ENCODE measurements at places on chromosomes 6 and 20.

- DNase-seq = no peak
Measured at GRCh38 chr6:15342114-15342513, 96.2 kb downstream of the JARID2 start.

DNA sequence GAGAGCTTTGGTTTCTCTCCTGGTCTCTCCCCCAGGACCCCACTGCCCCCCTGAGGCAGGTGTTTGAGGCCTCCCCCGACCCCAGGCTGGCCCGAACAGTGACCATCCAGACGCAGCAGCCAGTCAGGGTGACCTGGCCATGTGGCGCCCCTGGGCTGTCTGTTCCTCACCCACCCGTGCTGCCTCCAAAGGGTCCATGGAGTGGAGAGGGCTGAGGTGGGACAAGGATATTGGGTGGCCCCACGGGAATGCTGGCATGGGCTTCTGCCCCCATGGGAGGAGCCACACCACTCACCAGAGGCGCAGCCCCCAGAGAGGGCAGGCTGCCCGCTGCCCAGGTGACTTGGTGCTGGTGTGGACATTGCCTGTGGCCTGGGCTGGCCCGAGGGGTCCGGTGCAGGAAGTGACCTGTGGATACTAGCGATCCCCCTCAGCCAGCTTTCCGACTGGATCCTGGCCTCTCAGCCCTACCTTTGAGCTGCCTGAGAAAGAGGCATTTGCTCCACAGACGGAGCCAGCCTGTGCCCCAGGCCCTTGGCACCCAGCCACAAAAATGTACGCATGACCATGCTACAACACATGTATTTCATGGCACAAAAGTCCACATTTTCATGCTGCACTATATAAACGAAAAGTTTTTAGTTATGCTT, 50.8 kb downstream of the BCAS4 start:
- no peak for DNase-seq

- DNase-seq = no peak
Measured at GRCh38 chr20:34377072-34377847, 14.2 kb downstream of the ITCH start.

DNA sequence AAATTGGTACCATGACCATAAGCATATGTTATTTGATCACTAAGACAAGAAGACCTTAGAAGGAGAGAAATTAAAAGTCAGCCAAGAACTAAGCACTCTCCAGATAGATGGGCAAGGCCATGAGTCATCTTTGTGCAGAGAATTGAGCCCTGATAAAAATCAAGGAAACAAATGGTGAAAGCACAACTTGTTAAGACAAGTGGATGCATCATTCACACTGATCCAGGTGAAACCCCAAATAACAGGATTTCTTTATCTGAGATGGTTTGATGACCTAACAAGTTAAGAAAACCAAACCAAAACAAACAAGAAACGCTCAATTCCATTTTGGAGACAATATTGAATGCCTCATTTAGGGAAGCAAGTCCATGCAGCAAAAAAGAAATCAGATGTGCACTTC, 121.6 kb downstream of the ADAT2 start:
- DNase-seq = no peak

DNA sequence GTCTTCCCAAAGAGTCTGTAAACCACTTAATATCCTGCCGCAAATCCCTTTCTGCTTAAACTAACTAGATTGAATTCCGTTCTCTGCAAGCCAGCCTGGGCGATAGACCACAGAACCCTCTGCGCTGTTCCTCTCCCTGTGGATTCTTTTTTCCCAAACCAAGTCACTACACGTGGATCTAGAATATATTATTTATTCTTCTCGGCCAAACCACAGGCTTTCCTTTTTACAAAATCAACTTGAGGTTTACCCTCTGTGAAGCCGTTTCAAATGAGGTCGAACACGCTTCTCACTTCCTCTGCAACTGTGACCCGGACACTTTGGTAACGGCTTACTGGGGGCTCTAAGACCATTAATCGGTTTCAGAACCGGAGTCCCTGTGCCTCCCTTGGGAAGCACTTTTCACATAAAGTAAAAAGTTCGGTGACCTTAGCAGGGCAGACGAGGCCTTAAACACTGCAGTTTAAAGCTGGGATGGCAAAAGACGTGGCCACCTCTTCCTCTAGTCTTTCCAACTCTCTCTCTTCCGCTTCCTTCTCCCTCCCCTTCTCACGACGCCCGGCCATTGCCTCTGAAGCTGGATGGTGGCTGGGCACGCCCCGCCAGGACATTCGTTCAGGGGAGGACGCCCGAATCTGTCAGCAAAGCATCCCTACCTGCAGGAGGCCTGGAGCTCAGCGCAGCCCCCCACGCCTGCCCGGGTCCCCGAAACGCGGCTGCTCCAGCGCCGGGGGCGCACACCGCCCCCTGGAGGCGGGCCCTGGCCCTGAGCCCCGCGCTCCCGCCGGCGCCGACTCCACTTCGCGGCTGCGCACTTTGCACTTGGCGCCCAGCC, 55.0 kb upstream of the FOXC1 start:
- DNase-seq = no peak

DNA sequence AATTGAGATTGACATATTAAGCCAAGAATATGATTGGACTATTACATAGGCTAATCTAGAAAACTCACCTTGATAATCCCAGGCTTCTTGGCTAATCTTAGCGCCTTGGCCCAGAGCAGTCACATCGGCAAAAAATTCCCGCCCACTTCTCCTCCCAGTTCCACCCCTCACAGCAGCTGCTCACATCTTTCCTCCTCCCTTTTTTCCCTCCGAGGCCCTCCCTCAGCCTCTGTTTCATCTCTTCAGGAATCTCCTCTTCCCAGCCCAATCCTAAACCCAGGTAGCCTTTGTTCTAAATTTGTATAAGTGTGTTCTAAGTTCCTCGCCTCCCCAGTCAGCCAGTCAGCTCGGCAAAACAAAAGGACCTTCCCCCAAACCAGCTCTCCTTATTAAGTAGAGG, 184.3 kb downstream of the PRKN start:
- no peak for DNase-seq

GRCh38 chr6:829656-830055, 136.7 kb upstream of the EXOC2 start:
- no peak for DNase-seq

GRCh38 chr20:20594171-20594530, 118.3 kb downstream of the RALGAPA2 start:
- DNase-seq = peak; percentile 45

- no peak for DNase-seq
Measured at GRCh38 chr6:86148586-86148985, 505.9 kb upstream of the SYNCRIP start.

GRCh38 chr20:6580486-6580885, 187.0 kb upstream of the BMP2 start:
- no peak for DNase-seq

GRCh38 chr20:60036746-60037499, 78.7 kb downstream of the CDH26 start:
- no peak for DNase-seq

GRCh38 chr20:38290829-38291814, 12.8 kb upstream of the BPI start:
- peak; percentile 62 for DNase-seq

DNA sequence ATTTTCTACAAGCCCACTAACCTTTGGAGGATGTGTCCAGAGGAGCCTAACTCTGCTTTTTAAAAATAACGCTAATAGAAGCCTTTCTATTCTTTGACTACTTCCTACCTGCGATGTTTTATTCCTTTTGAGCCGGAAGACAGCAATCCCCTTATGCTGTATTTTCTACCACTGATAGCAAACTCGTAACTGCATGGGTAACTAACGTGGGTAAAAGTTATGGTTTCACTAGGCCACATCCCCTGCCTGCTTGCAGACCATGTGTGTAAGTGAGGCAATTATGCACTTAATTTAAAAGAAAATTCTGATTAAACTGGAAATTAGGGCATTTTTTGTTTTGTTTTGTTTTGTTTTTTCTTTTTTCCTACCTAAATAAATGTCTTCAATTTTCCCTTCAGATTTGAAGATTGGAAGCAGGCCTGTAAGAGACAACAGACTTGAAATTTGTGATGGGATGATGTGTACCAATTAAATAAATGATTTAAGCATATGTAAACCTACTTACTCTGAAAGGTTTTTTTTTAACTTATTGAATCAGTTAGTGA, 931 bp downstream of the UFL1 start:
- DNase-seq = peak; percentile 61
